T-helper 1 cell (primary cell): ENCODE measurements at places on chromosomes 7 and 10.
A peak's percentile ranks its signal among the peaks of the same experiment; 100 is the strongest.

DNA sequence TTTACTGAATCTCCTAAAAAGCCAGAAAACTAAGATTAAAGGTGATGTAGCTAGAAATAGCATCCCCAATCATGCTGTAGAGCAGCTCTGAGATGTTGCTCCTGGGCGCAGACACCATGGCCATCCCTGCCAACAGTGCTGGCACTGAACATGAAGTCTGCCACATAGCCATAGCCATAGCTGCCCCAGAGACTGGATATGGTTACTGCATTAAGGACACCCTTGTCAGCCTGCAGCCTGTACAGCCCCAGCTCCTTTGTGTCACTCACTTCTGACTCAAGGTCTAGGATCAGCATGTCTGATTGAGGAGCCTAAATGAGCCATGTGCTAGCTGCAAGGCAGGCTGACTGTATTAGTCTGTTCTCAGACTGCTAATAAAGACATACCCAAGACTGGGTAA lies 284.6 kb downstream of the RPS24 start:
- DNase-seq, result no peak

DNA sequence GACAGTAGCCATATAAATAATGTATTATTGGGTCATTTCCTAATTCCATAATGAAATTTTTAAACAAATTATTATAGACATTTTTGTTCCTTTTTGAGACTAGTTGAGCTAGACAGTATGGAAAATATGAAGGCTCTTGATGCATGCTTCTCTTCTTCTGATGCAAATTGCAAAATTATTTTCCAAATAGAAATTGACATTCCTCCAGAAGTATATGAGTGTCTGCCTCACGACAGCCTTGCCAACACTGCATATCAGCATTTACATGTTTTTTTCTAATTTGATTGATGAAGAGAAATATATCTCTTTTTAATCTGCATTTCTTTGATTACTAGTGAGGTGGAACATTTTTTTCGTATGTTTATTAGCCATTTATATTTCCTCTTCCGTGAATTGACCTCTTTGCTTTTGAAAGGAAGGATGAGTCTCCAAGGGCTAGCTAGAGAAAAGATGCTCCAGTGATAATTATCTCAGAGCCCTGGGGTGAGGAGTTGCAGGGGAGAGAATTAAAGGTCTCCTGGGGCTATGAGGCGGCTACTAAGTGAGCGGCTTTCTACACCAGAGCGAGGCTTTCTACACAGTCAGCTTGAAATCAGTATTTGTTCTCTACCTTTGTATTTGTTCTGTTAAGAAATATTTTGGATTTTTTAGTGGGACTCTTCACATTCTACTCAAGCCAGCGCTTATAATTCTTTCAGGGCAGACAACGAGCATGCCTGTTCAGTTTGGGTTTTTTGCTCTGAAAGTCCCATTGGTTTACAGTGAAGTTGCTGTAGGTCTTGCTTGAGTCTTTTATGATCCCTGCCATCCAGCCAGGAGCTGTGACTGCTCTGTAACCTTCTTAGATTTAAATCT lies 712.2 kb upstream of the GALNT17 start:
- DNase-seq, result no peak

- DNase-seq, result no peak
Observed at GRCh38 chr10:132344386-132344785, 12.4 kb downstream of the LRRC27 start.

DNA sequence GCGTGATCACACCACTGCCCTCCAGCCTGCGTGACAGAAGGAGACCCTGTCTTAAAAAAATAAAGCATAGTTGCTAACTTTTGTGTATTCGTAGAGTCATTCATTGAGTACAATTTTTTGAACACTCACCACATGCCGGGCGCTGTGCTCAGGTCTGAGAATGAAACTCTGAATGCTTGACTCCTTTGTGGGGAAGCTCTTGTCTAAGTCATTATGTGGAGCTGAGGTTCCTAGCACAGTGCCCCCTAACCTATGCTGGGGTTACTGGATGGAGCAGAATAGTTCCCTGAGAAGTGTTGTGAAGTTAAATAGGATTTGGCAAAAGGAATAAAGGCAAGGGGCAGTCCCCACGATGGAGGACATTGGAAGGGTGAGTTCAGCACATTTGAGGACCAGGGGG lies 123.3 kb downstream of the CELF2 start:
- no peak for DNase-seq

GRCh38 chr10:70328967-70329366 lies 45.2 kb upstream of the NPFFR1 start:
- DNase-seq, result no peak

DNA sequence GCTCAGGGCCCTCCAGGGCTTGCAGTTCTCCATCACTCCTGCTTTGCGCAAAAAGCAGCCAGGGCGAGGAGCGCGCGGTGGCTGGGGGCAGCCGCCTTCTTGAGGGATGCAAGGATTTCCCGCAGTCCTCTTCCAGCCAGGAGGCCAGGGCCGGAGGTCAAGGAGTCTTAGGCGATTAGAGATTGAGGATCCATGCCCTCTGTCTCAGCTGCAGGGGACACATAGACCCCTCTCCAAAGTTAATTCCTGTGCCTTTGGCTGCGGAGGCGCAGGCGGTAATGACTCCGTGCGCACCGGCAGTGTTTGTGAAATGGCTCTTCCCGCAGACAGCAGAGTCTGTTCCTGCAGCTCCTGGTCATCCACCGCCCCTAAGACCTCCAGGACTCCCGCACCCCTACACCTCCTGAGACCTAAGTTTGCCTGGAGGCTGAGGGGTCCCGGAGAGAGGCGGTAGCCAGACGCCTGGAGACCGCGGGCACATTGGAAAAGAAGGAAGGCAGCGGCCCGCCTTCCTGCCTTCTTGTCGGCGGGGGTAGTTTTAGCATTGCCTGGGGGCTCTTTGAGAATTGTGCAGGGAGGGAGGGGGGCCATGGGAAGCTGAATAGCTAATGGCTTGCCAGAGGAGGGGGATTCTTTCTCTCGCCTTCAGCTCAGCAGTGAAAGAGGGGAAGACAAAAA lies 3.3 kb upstream of the NEUROG3 start:
- no peak for DNase-seq

DNA sequence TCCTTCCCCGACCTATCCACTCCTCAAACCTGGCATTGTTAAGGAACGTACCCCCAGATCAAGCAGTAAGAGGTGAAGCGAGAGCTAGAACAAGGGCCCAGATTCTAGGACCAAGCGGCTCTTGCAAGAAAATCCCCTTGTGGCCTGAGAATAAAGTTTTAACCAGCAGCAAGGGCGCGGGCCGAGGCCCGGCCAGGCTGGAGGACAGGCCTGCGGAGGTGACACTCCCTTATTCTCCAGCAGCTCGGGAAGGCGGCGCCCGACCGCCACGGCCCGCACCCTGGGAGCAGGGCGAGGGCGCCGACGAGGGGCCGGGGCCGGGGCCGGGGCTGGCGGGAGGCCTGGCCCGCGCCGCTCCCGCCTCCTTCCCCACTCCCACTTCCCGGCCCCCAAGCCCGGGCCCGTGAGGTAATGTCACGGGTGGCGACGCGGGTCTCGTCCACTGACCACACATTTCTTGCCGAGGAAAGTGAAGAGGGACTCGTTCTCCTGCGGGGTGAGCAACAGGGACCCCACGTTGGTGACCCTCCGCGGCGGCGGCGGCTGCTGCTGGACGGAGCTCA lies 551 bp downstream of the WASL start:
- peak; percentile 32 for DNase-seq

DNA sequence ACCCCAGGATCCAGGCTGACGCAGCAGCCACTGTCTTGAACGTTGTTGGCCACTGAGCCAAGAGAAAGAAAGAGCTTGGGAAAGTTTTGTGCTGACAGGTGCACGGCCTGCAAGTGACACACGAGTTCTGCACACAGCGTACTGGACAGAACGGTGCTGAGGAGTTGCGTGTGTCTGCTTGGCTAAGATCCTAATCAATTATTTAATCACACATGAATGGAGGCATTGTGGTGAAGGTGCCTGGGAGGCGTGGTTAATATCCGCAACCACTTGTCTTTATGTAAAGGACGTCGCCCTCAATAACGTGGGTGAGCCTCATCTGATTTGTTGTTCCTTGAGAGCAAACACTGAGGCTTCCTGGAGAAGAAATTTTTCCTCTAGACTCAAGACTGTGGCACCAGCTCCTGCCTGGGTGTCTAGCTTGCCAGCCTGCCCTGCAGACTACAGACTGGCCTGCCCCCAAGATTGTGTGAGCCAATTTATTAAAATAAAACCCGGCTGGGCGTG lies 16.6 kb upstream of the GNA12 start:
- DNase-seq, result no peak
